ENCODE measurements at places on chromosomes 1 and 21.

DNA sequence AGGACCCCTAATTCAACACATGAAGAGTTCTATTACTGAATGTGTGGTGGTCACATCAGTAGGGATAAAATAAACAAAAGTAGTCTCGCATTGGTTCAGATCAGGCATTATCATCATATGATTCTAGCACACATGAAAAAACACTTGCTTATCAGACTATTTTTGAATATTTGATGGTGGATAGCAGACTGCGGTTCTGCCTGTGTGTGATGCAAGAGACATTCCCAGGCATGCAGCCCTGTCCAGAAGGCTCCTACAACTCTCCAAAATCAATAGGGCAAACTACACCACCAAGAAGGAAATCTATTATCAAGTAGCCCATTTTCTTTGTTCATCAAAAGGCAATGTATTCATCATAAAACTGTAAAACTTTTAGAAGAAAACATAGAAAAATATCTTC is 304.7 kb downstream of the DUSP10 start:
- no peak for DNase-seq

DNA sequence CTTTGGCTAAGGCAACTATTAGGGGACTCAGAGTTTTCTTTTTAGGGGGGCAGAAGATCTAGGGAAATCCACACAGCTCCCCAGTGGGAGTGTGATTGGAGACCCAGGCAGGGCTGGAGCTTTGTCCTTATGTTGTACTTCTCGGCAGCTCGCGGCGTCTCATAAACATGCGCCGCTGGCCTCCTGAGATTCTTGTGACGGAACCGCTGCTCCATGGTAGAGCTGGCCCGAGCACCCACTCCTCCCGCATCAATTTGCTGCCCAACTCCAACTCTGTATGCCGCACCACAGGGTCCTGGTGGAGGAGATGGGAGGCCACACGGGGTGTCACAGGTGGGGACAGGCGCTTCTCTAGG is 143.9 kb downstream of the GALNT2 start:
- no peak for DNase-seq

GRCh38 chr1:234608025-234608910 is 1.7 kb downstream of the IRF2BP2 start:
- peak; percentile 92 for DNase-seq

DNA sequence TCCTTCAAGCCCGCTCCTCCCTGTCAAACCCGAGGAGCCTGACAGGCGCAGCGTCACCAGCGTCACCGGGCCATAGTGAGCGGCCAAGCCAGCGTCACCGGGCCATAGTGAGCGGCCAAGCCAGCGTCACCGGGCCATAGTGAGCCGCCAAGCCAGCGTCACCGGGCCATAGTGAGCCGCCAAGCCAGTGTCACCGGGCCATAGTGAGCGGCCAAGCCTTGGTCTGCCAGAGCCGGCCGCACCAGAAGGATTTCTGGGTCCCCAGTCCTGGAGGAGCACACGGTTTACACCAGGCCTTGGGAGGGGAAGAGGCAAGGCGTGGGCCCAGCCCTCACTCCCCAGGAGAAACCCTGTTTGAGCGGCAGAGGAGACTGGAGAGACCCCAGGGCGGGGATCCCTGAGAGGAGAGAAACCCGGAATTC is 39.8 kb upstream of the COL18A1 start:
- no peak for DNase-seq

DNA sequence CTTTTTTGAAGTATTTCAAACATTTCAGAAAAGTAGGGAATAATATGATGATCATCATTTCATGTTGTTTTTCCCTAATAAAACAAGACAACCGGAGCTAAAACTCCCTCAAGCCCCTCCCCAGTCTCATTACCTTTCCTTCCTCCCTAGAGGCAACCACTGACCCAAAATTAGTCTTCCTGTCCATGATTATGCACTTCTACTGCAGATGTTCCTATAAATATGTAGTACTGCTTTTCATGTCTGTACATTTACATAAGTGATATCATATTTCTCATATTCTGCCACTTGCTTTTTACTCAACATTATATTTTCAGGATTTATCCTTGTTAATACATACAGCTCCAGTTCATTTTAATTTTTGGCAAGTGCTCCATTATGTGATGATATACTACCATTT is 58.7 kb upstream of the GOLT1A start:
- DNase-seq = no peak

DNA sequence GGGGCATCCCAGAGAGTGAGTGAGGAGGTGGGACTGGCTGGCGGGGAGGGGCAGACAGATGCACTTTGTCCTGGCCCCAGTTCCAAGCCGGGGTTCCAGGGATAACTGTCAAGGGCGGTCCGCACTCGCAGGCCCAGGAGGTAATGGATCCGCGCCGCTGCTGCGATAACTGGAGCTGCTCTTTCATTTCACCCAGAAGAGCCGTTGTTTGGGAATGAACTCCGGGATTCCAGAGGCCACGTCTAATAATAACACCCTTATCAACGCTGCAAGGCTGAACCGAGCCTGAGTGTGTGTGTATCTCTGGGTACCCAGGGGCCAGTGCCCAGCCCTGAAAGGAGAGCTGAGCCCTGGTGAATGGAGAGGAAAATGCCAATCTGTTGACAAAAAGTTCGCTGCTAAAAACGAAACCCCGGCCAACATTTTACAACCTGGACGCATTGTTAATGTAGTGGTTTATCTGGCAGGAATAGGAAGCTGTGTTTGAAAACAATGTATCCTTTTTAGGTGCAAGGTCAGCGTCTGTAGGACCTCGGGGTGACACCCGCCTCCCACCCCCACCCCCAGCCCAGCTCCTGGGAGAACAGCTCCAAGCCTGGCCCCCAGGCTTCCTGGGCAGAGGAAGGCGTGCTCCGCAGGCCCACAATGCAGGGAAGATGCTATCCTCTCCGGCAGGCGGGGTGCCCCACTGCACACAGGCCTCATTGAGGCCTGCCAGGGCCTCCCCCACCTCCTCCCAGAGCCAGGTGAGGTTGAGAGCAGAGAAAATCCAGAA is 119.7 kb downstream of the PROX1 start:
- DNase-seq = no peak

- DNase-seq = no peak
These were observed 528.2 kb downstream of the MRPL39 start for GRCh38 chr21:25079053-25079452.

DNA sequence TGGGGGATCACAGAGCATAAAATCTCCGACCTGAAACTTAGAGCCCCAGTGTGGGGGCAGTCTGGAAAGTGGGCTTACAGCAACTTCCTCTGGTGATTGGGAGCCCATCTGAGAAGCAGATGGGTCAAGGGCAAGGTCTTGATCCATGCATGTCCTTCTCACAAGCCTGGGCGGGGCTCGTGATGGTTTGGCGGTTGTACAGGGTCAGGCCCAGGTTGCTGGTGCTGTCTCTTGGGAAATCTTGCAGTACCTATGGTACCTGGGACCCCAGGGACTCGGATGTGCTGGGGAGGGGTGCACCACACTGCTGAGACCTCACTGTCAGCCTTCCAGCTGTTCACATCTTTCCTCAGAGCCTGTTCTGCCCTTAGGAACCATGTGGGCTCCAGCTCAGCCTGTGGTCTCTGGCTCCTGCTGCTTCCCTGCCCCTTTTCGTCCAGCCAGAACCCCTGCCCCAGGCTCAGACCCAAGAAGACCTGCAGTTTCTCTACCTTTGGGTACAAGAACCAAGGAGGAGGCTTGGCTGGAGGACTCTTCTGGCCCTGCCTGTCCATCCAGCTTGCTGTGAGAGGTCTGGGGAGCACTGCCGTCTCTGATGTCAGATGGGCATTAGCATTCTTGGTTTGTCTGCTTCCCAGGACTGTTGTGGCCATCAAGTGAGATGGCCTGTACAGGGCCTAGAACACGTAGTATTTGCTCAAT is 24.5 kb downstream of the WNT4 start:
- no peak for DNase-seq

- DNase-seq = no peak
These were observed 4.4 kb upstream of the AUNIP start for GRCh38 chr1:25863486-25864262.

- DNase-seq = no peak
These were observed 91.9 kb upstream of the IGSF21 start for GRCh38 chr1:18015719-18016118.

GRCh38 chr1:160400223-160400645 is at the start of gene VANGL2:
Gene VANGL2, plus strand, starts transcription at chr1:160400564. Its CDS starts 15,274 bp downstream, at chr1:160415838.
- DNase-seq = peak; percentile 45

DNA sequence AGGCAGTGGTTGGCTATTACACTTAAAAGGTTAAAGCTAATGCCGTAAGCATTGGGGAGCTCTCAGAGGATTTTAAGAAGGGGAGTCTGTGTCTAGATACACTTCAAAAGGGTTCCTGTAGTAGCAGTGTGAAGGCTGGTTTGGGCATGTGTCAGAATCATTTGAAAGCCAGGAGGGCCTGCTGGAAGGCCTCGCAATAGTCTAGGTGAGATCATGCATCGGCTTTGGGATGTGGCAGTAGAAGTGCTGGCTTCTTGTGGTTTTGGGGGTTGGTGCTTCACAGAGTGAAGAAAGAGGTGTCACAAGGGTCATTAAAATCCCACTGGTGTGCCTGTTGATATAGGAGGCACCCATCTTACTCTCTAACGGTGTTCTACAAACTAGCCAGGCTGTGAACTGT is 85.7 kb downstream of the ST6GALNAC3 start:
- DNase-seq = no peak

DNA sequence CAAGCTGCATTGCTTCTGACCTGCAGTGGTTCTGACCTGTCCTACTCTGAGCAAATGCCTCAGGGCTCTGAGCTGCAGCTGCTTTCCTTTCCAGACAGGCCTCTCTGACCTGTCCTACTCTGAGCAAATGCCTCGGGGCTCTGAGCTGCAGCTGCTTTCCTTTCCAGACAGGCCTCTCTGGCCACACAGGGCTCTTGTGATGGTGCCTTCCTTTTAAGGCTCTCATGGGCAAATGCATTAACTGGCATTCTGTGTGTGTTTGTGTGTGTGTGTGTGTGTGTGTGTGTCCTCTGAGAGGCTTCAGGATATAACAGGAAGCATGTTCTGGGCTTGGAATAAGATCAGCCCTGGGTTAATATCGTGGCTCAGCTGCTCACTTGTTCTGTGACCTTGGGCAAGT is 131.3 kb downstream of the NTPCR start:
- DNase-seq = no peak
